ENCODE measurements at places on chromosomes 1 and 21.

DNA sequence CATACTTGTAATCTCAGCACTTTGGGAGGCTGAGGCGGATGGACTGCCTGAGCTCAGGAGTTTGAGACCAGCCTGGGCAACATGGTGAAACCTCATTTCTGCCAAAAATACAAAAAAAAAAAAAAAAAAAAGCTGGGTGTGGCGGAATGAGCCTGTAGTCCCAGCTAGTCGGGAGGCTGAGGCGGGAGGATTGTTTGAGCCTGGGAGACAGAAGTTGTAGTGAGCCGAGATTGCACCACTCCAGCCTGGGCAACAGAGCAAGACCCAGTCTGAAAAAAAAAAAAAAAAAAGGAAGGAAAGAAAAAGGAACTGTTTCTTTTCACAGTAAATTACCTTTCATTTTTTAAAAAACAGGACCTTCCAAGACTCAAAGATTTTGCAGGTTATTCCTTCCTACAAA is 29.5 kb downstream of the LIN9 start:
- ATAC-seq = no peak

GRCh38 chr1:239731082-239731748 is 344.8 kb downstream of the CHRM3 start:
- peak; percentile 36 for ATAC-seq

DNA sequence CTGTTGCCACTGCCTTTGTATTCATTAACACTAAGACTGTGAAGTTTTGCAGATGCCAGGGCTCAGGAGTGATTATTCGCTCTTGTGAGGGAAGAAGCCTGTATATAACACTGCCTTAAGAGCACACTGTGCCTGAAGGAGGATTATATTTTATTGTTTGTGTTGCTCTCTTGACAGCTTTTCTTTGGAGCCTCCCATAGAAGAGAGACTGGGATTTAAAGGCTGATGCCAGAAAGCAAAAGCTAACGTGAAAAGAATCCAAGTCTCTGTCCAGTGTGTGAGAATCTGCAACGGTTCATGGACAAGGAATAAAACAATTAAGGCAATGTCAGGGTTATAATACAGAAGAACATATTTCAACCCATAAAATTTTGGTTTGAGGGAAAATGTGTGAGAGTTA is 316.8 kb downstream of the NFIA start:
- no peak for ATAC-seq

- ATAC-seq = no peak
These were observed 126.9 kb downstream of the SETD4 start for GRCh38 chr21:35933466-35933865.

DNA sequence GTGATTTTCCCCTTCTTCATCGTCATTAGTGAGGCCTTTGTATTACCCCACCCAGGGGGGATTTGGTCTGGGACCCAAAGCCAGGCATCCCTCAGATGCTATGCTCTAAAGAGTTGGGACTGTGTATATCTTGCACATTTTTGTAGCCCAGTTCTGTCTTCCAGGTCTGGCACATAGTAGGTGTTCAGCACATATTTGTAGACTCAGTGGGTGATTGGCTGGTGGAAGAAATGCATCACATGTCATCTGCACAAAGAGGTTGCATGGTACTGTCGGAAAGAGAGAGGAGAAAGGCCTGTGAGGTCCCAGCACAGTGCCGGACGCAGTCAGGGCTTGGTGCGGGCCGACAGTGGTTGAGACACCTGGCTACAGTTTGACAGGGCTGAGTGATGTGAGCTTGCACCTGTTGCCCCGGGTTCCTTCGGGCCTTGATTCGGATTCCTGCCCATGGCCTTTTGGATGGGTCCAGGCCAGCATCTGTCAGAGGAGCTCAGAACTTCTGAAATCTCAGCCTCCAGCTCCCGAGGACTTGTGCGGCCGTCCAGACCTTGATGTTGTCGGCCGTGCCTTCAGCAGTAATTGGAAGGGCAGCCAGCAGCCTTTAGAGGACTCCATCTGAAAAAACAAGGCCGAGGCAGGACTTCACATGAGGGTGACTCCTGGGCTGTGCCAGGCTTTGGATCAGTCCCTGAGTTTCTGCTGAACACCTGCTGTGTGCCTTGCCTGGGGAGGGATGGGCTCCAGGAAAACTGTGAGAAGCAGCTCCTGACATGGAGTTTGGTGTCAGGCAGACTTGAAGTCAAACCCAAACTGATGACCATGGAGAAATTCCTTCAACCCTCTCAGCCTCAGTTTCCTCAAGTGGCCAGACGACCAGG is 40.9 kb upstream of the PADI1 start:
- no peak for ATAC-seq

DNA sequence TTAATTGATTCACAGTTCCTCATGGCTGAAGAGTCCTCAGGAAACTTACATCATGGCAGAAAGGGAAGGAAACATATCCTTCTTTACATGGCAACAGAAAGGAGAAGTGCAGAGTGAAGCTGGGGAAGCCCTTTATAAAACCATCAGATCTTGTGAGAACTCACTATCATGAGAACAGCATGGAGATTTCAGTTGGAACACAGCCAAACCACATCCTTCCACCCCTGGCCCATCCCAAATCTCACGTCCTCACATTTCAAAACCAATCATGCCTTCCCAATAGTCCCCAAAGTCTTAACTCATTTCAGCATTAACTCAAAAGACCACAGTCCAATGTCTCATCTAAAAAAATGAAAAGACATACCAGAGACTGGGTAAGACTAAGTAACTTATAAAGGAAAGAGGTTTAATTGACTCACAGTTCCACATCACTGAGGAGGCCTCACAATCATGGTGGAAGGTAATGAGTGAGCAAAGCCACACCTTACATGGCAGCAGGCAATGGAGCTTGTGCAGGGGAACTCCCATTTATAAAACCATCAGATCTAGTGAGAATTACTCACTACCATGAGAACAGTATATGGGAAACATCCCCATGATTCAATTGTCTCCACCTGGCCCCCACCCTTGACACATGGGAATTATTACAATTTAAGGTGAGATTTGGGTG is 105.2 kb downstream of the MRPL39 start:
- ATAC-seq = peak; percentile 94

- no peak for ATAC-seq
These were observed 312.7 kb downstream of the PTPRU start for GRCh38 chr1:29549001-29549400.

DNA sequence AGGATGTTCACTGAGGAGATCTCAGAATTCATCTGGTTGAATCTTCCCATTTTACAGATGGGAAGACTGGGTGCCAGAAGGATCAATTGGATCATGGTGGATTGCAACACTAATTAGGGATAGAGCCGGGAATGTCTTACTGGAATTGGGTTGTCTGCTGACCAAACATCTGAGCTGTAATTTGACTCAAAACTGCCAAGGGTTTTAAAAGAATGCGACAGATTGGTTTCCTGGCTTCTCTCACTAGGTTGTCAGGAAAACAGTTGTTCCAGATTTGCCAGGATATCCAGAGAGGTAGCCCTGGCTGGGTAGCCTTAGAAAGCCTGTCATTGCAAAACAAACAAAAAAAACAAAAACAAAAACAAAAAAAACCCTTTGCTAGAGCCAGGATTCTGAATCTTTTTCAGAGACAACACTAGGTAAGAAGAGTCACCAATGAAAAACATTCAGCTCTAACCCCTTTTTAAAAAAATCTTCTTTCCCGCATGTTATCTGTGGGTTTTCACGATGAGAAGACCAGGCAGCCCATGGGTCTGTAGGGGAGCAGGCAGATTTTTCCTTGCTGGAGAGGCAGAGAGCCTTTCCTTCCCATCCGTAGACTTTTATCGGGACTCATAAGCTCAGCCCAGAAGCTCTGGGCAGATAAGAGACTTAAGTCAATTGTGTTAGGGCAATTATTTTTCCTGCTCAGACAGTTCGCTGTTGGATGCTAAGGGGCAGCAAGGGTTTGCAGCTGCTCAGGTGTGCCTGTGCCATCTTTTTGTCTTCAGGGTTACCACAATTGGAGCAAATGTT is 418.9 kb downstream of the PRDM2 start:
- no peak for ATAC-seq

GRCh38 chr21:31558962-31559367 is 100.5 kb upstream of the SOD1 start:
- peak; percentile 90 for ATAC-seq

DNA sequence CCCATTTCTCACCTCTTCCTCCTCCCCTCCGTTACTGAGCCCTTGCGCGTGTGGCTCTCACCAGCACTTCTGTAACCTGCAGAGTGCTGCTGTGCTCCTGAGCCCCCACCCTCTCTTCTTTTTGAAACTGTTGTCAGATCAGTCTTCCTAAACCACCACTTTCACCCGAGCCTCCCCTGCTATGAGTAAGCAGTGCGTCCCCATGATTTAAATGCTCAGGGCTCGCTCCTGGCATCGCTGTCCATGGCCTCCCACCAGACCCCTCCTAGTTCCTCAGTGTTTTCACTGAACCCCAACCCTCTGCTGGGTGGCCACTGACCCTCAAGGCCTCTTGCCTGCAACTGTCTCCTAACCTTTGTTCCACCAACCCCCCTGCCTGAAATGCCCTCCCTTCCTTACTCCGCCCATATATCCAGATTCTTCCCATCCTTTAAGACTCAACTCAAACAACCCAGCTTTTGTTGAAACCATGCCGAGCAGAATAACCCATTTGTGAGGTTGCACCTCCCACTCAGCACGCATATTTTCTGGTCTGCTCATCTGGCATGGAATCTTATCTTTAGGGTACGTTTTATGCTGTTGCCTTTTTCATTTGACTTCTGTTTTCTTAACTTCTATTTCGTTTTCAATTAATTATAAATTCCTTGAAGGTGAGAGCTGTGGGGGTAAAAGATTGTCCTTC is 64.5 kb upstream of the FAM3B start:
- no peak for ATAC-seq

DNA sequence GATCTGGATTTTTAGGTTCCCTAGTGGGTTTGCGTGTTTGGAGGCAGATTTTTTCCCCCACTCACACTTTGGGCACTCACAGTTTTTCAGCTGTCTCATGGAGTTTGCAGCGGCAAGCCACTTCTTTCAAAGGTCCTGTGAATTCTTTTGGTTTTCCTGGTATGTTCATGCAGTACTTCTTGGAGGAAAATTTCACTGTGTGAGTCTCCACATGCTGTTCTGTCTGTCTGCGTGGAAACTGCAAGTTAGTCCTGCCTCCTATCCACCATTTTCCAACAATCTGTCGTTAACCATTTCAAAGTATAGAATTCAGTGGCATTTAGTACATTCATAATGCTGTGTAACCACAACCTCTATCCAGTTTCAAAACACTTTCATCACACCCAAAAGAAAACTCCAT is 793 bp upstream of the FMO1 start:
- no peak for ATAC-seq

GRCh38 chr1:11214698-11215380 is 25.7 kb downstream of the ANGPTL7 start:
- ATAC-seq = no peak

DNA sequence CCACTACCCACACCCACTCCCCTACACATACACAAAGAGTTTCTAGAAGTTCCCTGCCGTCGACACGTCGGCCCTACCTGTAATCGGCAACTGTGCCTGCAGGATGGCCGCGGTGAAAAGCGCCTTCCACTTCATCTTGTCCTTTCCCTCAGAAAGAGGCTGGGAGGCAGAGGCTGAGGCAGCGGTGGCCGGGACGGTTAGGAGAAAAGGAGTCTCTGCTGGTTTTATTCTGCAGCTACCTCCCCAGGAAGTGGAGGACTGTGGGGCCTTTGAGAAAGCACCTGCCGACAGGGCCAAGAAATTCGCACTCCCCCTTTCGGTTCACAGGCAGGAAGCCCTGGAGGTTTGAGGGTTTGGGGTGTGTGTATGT is at the start of gene CD247:
TSS of gene CD247 (minus strand) at position 199 of the 370 bp plus-strand sequence. CDS start at position 135, 64 bp downstream.
- ATAC-seq = peak; percentile 52

- ATAC-seq = no peak
These were observed 17.1 kb downstream of the ABCG1 start for GRCh38 chr21:42236014-42236413.

DNA sequence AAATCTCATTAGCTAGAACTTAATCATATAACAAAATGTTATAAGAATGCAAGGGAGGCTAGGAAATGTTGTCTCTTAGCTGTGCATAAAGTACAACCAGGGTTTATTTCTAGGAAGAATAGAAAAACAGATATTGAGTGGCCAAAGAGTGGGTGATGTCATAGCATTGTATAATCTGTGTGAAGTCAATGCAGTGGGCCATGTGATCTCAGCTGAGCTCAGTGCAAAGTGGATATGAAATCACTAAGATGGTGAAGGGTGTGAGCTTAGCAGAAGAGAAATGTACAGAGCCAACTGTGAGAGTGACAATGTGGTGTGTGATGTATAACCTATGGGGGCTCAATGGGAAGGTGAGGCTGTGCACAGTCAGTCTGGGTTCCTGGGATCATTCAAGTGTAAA is 29.7 kb upstream of the DUSP23 start:
- no peak for ATAC-seq

DNA sequence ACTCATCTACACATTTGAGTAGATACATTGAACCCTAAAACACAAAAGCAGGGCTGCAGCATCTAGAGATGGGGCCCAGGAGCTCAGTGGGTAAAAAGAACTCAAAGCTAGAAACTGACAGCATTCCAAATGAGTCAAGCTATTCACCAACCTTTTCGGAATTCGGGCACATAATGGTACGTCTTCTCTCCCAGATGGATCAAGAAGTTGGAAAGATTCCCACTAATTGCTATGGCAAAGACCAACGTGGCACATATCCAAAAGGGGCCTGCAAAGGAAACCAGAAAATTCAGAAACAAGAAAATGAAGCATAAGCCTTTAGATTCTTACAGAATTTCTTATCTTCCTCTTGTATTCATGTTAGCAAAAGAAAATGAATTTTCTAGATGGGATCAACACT is 18.4 kb downstream of the YIPF1 start:
- no peak for ATAC-seq

GRCh38 chr1:156070548-156070947 is 9.6 kb downstream of the RAB25 start:
- ATAC-seq = no peak

DNA sequence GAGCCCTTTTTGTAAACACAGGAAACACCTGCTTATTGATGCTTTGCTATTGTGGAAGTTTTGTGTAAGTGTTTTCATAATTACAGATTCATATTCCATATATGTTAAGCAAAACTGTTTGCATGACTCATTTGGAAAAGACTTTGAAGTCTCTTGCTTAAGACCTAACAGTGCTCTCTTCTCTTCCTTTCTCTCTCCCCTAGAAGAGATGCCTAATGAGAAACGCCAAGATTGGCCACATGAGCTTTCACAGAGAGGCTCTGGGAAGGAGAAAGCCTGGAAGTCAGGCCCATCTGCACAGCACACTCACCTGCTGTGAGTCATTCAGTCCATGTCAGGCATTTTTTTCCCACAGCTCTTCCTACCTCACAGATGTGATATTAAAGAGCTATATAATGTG is 101.6 kb upstream of the PALMD start:
- ATAC-seq = no peak

Data from activated CD4-positive, CD25-positive, alpha-beta regulatory T cell treated with anti-CD3 and anti-CD28 coated beads, Interleukin-2, amount 50 U/mL, for 24 hours (primary cell).